ENCODE measurements at places on chromosomes 2 and 18.

GRCh38 chr2:121197369-121198091 lies 87.5 kb downstream of the TFCP2L1 start:
- DNase-seq: no peak

GRCh38 chr2:205612636-205613035 lies 69.7 kb upstream of the NRP2 start:
- no peak for DNase-seq

GRCh38 chr2:27245626-27246025 lies 17.2 kb downstream of the SLC30A3 start:
- no peak for DNase-seq

- no peak for DNase-seq
These were observed 419.6 kb downstream of the DLGAP1 start for GRCh38 chr18:4035521-4035920.

DNA sequence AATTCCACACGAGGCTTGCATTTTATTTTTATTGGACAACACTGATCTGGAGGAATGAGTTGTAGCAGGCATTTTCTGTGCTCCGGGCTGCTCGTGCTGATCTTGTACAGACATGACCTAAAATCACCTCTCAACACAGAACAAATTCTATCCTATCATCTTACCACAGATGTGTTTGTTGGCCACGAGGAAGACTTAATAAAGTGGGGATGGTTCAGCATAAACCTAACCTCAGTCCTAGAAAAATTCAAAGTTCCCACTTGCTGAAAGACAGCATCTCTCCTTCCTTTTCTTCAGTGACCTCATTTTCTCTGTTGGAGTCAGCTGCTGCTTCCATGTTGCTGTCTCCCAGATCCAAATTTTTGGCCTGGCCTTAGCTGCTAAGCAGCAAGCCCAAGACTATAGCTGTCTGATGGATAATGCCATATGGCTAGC lies 45.3 kb downstream of the RBKS start:
- no peak for DNase-seq

GRCh38 chr18:67268530-67268929 lies 248.0 kb downstream of the DSEL start:
- DNase-seq: no peak

DNA sequence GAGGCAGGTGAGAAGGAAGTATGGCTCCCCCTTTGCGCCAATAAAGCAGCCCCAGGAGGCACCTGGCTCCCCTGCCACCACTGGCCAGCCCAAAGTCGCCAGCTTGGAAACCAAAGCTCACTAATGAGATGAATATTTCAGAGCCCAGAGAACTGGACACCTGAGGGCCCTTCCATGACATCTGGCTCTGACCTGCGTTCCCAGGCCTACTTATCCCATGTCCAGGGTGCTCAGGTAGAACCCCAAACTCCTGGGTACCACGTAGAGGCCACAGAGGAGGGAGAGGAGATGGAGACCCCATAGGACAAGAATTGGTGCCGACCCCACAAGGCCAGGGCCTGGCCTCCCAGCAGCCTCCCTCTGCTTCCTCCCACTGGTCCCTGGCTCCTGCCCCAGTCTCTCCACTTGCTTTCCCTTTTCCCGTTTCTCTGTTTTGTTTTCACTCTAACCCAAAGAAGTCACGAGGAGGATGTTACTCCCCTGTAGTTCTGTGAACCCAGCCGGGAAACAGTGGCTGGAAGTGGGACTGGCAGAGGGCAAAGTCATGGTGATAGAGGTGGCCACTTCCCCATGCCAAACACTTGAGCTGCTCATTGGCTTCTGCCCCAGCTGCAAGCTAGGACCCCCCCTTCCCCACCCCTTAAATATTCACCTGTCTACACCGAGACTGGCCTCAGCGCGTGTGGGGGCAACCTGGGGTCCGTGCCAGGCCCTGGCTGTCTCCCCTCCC lies 820 bp downstream of the TMBIM1 start:
- peak; percentile 4 for DNase-seq
